ENCODE measurements at places on chromosomes 1 and 21.

- DNase-seq = no peak
These were observed 84.0 kb downstream of the MAN1C1 start for GRCh38 chr1:25700626-25701025.

DNA sequence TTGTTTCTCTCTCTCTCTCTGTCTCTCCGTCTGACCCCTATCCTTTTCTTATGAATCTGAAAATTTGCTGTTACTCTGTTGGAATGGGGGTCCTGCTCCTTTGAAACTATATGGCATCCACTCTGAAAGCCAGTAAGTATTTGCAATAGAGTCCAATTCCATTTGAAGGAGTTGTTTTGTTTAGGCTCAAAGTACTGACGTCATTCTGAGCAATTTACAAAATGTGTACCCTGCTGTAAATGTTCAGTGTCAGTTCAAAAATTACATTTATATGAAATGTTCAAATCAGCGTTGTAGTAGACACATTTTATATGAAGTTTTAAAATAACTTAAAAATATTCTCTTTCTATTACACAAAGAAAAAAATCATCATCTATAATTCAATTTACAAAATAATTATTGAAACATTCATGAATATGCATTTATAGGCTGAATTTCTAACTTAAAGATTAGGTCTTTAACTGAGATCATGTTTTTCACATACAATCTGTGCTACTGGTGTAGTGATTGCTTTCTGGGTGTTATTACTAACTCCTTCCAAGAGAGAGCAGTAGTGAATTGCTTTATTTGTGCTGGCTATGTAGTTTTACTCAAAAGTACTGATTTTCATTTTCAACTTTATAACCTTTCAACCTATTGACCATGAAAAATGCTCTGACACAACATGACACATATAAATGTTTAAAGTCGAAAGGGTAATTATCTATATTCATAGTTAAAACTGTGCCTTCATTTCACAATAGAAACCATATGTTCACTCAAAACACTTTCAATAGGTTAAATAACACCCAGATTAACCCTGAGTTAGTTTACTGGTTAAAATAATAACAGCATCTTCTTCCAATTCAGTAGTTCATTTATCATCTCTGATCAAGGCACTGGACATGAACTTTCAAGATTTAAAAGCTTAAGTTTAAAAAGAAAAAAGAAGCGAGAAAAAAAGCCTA, 253.1 kb upstream of the ADGRL4 start:
- peak; percentile 72 for DNase-seq

DNA sequence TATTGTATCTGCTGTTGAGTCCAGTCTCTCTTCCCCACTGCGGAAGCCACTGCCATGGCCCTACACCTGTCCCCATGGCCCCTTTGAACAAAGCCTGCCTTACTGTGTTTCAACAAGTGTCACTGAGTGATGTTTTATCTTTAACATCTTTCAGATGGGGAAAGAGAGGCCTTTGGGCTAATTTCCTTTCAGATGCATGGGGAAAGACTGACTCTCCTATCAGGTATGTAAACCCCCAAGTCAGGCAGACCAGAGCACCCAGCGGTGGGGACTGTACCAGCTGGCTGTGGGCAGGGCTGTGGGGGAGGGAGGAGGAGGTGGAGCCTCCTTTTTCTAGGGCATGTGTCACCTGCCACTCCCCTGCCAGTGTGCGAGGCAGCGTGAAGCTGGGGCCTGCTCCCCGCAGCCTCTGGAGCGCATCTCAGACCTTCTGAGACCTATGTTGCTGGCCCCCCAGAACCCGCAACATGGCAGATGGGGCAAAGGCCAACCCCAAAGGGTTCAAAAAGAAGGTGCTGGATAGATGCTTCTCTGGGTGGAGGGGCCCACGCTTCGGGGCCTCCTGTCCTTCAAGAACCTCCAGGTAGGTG, at the start of gene PLA2G2F:
Gene PLA2G2F (plus strand): TSS at position 363 of the 590 bp plus-strand sequence. CDS start 105 bp downstream, at position 468.
- DNase-seq = no peak

DNA sequence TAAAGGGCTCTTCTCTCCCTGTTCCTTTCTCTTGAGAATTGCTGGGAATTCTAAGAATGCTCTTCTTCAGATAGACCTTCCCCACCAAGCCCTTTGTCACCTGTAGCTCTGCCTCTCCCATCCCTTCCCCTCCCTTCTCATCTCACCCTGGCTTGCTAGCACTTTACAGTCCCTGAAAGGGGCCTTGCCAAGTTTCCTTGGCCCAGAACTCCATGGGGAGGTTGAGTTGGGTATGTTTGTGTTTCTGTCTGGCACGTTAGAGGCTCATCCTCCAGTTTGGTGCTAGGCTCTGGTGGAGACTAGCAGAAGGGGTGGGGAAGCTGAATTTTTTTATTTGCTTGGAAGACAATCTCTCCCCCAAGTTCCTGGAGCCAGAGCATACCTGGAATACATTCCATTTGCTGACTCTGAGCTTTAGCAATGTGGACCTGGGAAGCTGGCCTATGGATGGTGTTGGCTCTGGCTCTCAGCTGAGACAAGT, 4.9 kb downstream of the CGN start:
- DNase-seq = no peak

DNA sequence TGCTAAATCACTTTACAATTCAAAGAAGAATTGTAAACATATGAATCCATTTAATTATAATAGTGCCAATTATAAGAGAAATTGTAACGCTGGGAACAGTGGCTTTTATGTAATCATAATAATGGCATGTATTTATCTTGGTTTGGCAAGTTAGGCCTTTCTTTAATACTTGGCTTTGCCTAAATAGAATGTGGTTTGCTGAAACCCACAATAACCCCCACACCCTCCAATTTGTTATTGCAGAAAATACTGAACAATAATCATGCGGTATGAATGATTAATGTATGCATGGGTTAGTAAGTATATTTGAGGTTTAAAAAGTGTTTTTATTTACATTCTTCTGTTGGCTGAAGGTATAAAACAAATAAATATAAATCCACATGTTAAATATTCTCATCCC, 138.2 kb downstream of the NFIA start:
- no peak for DNase-seq

GRCh38 chr1:202586018-202586821, 124.0 kb downstream of the SYT2 start:
- DNase-seq = peak; percentile 70

DNA sequence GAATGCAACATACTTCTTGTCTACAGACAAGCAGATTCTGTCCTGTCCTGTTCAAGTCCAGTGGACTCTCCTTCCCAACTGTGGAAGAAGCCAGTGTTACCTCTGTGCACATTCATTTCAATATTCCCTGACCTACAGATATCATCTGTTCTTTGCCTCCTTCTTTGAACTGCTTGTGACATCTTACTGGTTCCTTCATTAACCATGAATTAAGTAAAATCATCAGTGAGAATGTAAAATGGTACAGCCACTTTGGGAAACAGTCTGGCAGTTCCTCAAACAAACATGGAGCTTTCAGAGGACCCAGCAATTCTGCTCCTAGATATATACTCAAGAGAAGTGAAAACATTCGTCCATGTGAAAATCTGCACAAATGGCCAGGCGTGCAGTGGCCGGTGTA, 6.8 kb downstream of the SRARP start:
- DNase-seq = no peak

Data from choroid plexus epithelial cell (primary cell).